ENCODE measurements at places on chromosomes 7 and 10. TPM values are rescaled to one million over a fixed set of nuclear protein-coding genes. Genes with fewer than 3 reads are reported as not detected.

Gene LLCFC1
- not detected for total RNA-seq

Gene HOXA2
- total RNA-seq = 8.3 TPM

Gene SMKR1
- not detected for total RNA-seq

Gene EN2
- 0.15 TPM for total RNA-seq

- H3K27me3 ChIP-seq = no peaks in the 10 kb centered on the region
- peaks cover 5% of the 10 kb centered on the region for H3K4me1 ChIP-seq
- H3K36me3 ChIP-seq = no peaks in the 10 kb centered on the region
- peak; percentile 86 for DNase-seq
- H3K27ac ChIP-seq = no peak overlapping the region
- H3K4me3 ChIP-seq = no peak overlapping the region
Observed at GRCh38 chr10:132557696-132558515, 20.3 kb downstream of the INPP5A start.

- peaks cover 2% of the 10 kb centered on the region for H3K36me3 ChIP-seq
- peaks cover 48% of the 10 kb centered on the region for H3K27me3 ChIP-seq
- no peak overlapping the region for H3K27ac ChIP-seq
- H3K4me1 ChIP-seq = no peaks in the 10 kb centered on the region
- DNase-seq = no peak
Observed at GRCh38 chr10:50275650-50276235, 24.4 kb upstream of the ASAH2 start.
